ENCODE measurements at places on chromosomes 2 and 18.

DNA sequence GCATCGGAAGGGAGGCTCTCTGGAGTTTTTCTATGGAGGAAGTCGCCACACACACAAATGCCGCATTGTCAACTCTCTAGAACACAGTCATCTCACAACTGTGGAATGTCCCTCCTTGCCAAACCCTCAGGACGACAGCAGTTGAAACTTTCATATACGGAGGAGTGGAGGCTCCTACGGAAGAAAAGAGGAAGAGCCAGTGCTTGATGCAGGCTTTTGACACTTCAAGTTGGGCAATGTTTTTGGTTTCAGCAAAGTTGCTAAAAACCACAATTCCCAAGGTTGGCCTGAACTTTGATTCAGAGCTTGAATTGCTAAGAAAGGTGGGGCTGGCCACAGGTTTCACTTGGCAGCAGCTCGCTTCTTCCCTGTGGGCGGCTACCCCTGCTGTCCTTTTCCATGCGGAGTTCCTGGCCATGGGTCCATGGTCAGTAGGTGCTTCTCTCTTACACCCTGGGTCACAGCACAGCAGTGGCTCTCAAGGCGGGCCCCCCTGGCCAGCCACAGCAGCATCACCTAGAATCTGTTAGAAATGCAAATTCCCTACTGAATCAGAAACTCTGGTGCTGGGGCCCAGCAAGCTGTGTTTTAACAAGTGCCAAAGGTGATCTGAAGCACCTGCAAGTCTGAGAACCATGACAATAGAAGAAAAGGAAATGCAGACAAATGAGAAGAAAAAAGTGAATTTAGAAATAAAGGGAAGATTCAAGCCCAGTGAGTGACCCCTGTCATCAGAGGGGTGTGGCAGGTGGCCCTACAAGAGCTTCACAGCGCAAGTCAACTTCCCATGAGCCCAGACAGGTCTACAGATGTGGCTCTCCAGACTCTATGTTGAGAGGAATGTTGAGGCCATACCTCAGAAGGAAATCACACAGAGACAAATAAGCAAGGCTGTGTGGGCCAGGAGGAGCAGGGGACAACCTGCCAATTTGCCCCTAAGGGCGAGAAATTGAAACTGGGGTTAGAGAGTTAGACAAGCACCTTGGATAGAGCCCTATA, 856.4 kb downstream of the RNF144A start:
- DNase-seq = no peak

DNA sequence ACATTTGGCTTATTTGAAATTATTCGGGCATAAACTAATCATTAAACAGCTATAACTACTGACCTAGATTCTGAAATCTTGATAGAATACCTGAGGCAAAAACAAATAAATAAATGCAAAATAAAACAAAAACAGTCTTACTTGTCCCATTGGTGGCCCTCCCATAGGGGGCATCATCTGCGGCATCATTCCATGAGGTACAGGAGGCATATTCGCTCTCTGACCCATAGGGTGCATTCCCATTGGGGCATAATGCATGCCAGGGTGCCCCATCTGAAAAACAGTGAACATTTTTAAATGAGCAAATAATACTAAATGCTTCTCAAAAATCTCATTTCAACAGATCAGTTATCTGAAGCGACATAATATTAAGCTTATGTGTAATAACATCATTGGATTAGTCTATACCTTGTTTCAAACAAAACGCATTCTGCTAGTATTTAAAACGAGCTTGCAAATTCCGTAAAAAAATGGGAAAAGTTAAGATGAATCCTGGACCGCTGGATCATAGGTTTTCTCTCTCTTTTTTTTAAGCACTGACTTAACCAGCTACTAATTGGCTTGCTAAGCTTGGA, 1.3 kb downstream of the PRPF40A start:
- peak; percentile 51 for DNase-seq

GRCh38 chr18:9994701-9995235, 81.0 kb downstream of the VAPA start:
- DNase-seq = no peak

DNA sequence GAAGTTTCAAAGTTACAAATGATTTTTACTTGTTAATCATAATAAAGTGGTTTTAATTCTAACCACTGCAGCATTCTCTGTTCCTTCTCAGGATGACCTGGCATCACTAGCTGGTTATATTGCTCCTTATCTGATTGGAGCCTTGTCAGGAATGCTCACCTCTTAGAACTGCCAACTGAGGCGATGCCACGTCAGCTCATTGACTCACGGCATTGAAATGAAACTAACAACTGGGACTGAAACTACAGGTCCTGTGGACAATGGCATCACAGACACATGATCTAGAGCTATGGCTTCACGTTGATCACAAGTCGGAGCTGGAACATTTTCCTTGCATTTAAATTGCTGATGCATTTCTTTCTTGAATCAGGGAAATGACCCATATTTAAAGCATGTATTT, 54.9 kb upstream of the MAP2 start:
- no peak for DNase-seq

DNA sequence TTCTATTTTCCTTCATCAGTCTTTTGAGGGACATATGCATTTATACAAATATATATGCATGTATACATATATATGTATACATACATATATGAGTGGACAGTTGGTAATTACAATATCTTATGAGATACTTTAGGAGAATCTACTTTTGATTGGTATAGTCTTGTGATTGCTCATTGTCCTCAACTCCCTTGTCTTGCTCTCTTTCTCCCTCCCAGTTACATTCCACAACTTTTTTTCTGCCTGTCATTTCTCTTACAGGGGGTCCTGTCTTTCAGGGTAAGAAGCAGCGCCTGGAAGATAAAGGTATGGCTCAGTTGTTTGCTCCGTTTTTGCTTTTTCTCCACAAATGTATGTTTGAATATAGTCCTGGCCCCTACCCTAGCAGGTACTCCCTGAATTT, 19.9 kb downstream of the EFEMP1 start:
- DNase-seq = no peak

DNA sequence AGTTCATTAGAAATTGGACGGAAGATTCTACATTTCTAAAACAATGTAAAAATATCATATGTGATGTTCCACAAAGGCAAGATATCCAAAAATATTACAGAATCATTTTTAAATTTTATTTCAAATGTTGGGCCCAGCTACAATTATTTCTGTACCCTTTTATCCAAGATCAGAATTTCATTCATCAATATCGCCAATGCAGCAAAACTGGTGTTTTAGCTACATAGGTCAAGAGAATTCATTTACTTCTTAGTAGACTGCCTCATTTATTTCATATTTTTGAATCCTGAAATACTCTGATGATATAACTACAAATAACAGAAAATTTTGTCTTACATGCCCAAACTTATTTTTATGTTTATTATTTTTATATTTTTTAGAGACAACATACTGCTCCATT, 143.1 kb downstream of the CMPK2 start:
- DNase-seq = no peak

- no peak for DNase-seq
These were observed 69.7 kb upstream of the LYPD6B start for GRCh38 chr2:148968776-148969319.

- no peak for DNase-seq
These were observed 20.4 kb downstream of the GDF7 start for GRCh38 chr2:20687260-20687832.

- no peak for DNase-seq
These were observed 417.1 kb upstream of the SALL3 start for GRCh38 chr18:78562531-78562961.

DNA sequence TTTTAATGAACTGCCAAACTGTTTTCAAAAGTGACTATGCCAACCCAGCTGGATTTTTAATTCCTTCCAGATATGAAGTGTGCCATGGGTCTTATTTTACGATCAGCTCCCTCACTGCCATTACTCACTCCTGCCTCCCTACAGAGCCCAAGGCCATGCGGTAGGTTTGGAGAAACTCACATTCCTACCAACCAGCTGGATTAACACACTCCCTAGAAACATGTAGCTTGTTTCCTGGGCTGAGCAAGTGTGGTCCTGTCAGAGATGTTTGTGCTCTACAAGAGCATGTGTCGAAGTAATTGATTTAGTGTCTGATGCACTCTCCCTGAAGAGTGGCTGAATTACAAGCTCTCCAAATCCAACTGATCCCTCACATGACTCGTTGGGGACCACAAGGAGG, 82.5 kb downstream of the SPP2 start:
- no peak for DNase-seq

DNA sequence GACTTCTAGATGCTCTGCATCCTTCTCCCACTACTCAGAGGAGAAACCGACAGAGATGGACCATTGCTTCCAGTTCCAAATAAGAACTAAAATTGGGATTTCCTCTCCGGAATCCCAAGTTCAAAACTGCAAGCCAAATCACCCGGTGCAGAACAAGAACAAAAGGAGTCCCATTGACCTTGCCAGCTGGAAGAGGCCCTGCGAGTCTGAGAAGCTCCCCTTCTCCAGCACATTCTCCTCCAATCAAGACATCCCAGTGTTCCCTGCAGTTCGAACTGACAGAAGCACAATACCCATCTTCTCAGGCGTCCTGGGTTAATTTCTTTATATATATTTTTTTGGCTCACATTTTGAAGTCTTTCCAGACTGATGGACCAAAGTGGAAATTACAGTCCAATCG, 195.3 kb upstream of the MEIS1 start:
- DNase-seq = no peak

DNA sequence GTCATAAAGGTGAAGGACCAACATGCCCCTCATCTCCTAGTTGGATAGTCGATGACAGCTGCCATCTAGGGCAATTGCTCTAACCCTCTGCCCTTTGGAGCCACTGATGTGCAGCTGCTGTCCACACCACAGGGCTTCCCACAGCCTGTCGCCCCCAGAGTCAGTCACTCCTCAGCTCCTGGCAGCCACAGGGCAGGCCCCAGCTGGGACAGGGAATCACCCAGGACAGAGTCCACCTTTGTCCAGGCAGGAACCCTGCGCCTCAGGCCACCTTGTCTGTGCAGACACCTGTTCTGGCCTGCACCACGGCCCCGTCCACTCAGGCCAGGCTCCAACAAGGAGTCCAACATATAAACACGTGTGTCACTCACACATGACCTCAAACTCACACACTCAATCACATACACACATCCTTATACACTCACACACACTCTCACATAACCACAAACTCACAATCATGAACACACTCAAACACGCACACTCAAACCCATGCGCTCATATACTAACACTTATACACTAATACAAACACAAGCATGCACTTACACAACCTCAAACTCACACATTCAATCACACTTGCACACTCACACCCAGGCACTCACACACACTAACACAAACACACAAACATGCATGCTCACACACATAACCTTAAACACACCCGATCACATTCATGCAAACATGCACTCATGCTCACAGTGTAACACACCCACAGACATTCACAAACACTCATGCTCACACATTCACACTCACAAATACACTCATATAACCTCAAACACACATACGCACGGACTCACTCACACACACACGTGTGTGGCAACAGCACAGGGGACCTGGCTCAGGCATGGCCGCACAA, 29.7 kb downstream of the HDAC4 start:
- DNase-seq = no peak

DNA sequence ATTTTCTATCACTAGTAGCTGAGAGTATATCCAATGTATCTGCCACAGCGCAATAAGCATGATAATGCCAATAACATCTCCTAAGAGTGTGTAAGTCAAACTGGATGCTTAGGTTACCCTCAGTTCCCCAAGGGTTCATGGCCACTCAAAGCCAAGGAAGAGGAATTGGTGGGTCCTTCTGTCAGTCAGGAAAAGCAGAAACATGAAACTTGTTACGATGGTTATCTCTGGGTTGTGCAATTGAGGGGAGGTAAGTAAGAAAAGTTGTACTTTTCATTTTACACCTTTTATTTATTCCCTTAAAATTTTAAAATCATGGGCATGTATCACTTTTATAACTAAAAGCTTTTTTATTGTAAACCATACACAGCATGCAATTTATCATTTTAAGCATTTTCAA, 10.1 kb upstream of the GAD1 start:
- DNase-seq = no peak

DNA sequence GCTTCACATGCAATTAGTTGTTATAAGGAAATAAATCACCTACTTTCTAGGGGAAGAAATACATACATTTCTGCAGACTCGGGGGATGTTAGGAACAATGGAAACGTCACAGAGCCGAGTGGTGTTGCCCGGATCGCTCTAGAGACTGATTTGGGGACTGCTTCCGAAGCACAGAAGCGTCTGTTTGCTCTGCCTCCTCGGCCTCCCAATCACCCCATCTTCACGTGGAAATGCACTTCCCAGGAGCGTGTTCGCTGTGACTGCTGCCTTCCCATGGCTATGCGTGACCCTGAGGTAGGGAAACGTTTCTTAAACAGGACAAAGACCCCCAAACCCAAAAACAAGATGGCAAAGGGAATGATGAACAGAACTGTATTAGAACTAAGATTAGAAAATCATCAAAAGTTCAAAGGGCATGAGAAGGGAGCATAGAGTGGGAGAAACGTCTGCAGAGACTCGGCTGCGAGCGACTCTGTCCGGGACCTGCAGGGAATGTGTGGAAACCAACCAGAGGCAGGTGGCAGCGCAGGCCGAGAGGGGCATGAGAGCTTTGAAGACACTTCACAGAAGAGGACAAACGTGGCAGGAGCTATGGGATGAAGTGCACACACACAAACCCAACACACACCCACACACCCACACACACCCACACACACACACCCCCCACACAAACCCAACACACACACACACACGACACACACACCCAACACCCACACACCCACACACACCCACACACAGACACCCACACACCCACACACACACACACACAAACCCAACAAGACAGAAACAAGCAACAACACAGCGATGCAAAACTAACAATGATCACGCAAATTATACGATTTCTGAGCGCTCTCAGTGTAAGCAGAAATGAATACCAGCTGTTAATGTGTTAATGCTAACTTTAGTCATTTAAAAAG, 41.3 kb downstream of the RTP5 start:
- DNase-seq = no peak

DNA sequence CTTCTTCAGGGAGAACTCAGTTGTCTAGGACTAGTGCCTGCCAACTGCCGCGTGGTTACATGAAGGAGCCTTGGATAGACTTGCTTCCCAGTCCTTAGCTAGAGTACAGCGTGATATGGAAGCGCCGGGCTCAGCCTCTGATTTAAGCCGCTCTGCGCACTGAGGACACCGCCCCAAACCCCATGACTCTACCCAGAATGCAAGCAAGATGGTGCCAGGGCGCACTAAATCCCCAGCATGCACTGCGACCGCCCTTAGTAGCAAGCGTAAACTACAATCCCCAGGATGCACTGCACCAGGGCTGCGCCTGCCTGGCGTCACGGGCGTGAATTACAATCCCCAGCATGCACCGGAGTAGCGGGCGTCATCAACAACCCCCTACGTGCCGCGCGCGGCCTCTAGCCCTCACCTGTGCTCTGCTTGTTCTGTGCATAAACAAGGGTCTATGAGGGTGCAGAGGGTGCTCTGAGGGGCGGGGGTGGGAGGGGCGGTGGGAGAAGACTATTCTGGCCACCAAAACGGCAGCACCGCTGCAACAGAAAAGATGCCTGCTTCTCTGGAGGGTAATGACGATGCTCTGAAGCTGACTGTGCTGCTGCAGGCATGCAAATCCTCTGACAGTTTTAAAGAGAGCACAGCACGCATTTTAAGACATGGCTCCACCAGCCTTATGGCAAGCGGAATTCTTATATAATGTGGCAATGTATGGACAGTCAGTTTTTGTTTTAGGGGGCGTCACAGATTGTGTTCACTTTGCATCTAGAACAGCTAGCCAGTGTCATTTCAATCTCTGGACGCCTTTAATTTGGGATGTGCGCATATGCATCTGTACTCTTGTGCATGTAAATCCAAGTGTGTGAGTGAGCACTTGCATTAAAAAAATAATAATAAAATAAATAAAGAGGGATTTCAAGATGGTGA, 282.5 kb upstream of the MYT1L start:
- peak; percentile 100 for DNase-seq
